ENCODE measurements at places on chromosomes 7 and 10.

- DNase-seq = no peak
These were observed 11.5 kb downstream of the AUTS2 start for GRCh38 chr7:69609541-69610373.

DNA sequence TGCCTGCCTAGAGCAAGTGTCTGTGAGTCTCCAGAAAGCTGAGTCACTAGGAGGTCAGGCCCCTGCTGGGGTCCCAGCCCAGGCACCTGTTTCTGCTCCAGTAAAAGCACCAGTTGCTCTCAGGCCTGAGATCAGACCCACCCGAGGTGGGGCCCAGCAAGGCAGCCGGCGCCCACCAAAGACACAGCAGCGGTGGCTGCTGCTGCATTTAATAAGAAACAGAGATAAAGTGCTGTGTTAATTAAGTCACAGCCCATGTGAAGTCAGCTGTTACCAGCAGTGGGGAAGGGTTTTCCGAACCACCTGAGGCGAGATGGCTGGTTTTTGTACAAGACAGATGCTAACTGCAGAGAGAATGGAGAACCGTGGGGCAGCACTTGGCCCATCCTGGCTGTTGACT, 12.1 kb upstream of the LRRC18 start:
- no peak for DNase-seq

DNA sequence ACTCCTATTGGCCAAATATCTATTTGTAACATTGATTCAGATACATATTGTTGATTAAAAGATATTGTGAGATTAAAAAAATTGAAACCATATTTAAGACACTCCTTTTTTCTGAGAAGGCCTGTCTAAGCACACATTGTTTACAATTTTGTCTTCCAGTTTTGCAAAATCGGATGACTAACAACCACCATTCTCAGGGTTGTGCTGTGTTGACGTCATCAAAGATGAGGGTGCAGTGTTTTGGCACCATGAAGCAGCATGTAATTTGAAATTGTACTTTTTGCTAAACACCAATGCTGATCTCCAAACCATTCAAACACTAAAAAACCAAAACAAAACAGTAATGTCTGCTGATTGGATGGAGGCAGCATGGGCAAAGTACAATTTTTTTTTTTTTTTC, 7.4 kb downstream of the CREB5 start:
- no peak for DNase-seq

GRCh38 chr7:45066409-45066808, 22.4 kb downstream of the NACAD start:
- no peak for DNase-seq

DNA sequence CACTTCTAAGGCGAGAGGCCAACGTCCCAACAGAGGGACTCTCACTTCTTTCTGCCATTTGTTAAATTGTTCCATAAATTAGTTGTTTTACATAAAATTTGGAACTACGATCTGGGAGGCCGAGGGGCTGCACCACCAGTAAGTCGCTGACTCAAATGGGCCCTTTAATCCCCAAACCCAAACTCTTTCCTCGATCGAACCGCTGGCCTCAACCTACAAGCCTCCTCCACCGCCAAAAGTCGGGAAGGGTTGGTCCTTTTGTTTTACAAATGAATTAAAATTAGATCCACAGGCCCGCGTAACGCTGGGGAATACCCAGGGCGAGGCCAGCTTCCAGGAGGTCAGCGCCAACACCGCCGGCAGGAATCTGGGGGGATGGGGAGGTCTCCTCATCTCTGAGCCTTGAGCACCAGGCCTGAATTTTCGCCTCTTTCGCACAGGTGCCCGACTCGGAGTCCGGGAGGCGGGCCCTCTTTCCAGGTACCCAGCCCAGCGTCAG, 1.2 kb upstream of the FOXI2 start:
- no peak for DNase-seq

GRCh38 chr7:117270371-117270770, 52.5 kb downstream of the WNT2 start:
- no peak for DNase-seq

DNA sequence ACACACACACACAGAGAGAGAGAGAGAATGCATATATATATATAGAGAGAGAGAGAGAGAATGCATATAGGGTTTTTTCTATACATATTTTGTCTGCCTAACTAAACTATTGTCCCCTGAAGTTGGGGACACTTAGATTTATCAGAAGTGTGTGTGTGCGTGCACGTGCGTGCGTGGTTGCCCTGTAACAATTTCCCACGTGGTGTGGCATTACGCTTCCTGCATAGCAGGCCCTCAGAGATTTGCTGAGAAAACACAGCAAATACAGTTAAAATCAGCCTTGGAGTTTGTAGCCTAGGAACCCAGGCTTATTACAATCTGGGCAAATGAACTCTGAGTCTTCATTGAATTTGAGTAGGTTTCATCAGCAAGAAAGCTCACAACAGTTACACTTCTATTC, 14.7 kb downstream of the RNF32 start:
- no peak for DNase-seq

DNA sequence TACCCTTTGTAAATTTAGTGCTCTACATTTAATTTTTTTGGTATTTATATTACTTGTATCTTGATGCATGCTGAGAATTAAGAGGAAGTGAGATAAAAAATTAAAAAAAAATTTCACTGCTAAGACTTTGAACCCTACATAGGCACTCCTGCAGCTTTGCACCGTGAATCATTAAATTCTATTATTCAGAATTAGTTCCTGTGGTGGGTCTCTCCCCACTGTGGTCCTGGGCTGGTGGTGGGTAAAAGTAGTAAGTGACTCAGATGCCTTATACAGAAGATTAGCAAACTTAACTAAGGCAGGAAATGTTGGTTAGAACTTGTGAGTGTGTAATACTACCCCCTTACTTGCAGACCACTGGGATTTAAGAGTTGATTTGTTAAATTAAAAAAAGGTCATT, 72.6 kb downstream of the AP3M1 start:
- no peak for DNase-seq

DNA sequence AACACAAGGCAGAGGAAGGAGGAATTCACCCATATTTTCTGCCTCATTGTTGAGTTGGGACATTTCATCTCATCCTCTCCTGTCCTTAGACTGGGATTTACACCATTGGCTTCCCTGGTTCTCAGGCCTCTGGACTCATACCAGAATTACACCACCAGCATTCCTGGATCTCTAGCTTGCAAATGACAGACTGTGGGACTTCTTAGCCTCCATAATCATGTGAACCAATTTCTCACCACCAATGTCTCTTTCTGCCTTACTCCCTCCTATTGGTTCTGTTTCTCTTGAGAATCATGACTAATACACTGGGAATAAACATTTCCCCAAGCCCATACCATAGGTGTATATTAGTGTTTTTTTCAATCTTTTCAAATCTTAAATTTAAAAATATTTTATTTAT, 2.9 kb upstream of the ZNF33A start:
- no peak for DNase-seq

- DNase-seq = no peak
These were observed 47.3 kb downstream of the ARHGAP22 start for GRCh38 chr10:48557511-48558123.

DNA sequence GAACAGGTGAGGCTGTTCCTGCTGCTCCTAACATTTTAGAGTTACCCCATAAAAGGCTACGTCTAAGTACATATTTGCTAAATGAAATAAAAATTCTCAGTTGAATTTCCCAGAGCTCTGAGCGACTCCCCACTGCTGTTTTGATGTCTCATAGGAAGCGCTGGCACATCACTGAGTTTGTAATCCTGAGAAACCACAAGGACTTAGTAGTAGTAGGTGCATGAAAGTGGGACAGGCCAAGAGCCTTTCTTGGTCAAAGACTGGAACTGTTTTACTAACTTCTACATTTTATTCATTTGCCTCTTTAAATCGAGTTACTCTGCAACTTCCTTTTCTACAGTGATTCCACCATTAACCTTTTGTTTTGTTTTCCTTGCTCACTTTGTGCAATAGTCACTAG, 85.9 kb downstream of the XPNPEP1 start:
- no peak for DNase-seq

- no peak for DNase-seq
These were observed 338.9 kb downstream of the GALNT17 start for GRCh38 chr7:71470830-71471229.

DNA sequence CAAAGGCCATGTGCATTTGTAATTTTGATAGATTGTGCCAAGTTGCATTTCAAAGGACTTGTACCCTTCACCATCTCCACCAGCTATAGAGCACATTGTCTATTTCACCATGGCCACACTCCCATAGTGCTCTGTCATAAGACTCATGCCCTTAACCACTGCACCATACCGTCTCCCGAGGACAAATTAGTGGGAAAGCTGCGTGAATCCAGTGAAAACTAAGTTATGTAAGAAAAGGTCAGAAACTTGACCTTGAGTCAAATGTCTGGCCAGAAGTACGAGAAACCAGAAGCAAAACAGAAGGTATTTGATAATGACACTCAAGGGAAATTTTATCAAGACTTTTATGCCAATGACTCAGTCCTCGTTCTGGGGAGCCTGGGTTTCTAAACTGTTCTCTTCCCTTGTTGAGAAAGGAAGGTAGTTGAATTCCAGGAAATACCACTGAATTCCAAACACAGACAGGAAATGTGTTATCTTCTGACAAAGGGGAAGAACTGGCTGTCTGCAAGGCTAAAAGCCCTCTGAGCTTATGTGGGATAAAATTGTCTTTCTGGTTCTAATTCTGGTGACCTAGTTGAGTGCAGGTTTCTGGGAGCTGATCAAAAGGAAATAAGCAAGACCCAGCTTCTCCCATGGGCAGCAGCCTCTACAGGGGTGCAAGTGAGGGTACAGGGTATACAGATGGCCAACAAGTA, 49.7 kb downstream of the CDK1 start:
- no peak for DNase-seq

- DNase-seq = no peak
These were observed 45.5 kb upstream of the STEAP1B start for GRCh38 chr7:22545529-22545928.

DNA sequence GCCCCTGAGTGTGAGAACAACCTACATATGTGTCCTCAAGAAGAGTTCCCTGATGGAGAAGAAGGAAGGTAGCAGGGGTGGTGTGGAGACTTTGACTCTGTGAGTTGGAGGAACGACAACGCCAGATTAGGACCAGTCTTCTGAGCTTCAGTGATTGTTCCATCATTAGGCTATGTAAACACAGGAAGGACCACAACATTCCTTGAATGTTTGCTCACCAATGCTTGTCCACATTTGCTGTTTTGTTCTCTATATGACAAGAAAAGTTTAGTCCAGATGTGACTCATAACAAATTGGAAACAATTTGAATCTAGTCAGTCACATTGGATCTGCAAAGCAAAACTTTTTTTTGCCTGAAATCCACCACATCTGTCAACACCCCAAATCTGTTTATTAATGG, 62.7 kb downstream of the ENTPD1 start:
- DNase-seq = no peak

GRCh38 chr10:106929291-106929895, 235.1 kb downstream of the SORCS1 start:
- no peak for DNase-seq

DNA sequence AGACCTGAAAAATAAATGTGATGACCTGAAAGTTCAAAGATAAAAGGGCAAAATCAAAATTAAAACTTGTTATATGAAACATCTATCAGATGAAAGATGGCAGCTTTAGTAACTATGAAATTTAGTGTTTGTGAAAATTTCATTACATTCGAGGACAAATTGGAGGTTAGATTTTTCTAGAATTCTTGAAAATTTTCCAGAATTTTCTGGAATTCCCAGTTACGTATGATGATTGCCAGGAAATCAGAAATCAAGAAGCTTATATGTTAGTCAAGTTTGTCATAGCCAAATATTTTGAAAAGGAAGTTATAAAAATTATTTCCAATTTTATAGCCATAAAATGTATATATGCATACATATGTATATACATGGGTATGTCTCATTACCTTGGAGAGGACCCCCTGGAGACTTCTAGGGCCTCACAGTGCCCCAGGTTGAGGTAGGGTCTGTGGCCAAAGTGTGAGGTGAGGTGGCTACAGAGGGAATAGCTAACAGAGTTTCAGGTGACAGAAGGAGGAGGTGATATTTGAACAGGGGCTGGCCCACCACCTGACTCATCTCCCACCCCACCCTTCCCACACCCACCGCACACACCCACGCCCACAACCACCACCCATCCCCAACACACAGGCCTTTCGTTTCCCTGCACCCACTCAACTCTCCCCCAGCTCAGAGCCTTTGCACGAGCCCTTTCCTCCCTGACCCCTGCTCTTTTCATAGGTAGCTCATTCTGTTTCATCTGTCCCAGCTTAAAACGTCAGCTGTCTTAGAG, 21.5 kb downstream of the C10orf105 start:
- no peak for DNase-seq
